ENCODE measurements at places on chromosomes 13 and 19.

- DNase-seq = no peak
These were observed 142.3 kb upstream of the SOX21 start for GRCh38 chr13:94854688-94855087.

DNA sequence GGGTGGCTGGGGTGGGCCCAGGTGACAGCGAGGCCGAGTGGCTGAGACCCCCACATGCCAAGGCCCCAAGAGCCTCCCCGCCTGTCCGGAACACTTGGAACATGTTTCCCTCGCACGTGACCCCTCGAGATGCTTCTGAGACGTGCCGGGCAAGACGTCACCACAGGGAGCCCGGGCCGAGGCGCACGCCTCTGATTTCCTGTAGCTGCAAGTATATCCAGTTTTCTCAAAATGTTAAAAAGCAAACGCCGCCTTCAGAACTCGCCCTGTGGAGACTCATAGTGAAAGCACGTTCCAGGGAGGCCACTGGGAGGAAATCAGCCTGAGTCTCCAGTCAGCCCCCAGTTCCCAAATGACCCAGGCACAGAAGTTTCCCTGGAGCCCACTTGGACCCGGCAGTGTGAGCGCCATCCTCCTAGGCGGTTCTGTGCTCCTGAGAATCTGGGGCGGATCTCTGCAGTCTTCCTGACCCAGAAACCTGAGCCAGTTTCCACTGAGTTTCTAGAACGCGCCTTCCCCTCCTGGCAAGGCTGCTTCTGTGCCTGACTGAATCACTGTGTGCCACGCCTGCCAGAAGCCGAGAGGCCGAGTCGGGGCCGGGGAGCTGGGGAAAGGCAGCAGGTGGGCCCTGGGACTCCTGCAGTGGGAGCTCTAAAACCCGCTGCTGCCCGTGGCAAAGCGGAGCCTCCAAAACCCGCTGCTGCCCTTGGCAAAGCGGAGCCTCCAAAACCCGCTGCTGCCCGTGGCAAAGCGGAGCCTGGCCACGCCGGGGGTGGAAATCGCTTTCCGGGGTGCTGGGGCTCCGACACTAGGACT lies 179.3 kb downstream of the KDM4B start:
- no peak for DNase-seq

- DNase-seq = no peak
These were observed 16.5 kb upstream of the C13orf46 start for GRCh38 chr13:113990321-113990837.

- DNase-seq = no peak
These were observed 58.7 kb downstream of the DPY19L3 start for GRCh38 chr19:32464279-32464678.

GRCh38 chr13:98265692-98266551 lies 88.9 kb upstream of the RNF113B start:
- DNase-seq = no peak

DNA sequence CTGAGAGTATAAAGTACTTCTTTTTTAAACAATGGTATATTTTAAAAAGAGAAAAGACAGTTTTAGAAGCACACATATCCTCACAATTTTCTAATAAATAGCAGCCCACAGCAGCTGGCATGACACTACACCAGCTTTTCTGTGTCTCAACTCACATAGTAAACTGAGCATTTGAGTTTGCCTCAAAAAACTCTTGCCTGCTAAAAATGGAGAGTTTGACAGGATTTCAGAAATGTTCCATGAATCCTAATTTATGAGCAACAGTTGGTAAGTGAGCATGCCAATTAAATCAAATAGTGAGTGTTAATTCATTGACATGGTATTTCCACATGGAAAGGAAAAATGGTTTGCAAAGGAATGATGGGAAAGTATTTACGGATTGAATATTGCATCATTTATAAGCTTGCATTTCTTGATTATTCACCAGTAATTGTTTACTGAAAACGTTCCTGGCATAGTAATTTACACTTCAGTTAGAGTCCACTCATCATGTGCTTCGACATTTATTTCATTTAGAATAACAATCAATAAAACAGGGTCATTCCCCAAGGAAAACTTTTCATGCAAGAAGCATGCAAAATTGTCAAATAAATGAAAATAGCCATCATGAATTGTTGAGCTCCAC lies 323.0 kb downstream of the EFNB2 start:
- no peak for DNase-seq

- no peak for DNase-seq
These were observed 51.1 kb downstream of the N4BP2L1 start for GRCh38 chr13:32376642-32377415.

GRCh38 chr19:21434967-21435544 lies 38.1 kb downstream of the ZNF493 start:
- no peak for DNase-seq

DNA sequence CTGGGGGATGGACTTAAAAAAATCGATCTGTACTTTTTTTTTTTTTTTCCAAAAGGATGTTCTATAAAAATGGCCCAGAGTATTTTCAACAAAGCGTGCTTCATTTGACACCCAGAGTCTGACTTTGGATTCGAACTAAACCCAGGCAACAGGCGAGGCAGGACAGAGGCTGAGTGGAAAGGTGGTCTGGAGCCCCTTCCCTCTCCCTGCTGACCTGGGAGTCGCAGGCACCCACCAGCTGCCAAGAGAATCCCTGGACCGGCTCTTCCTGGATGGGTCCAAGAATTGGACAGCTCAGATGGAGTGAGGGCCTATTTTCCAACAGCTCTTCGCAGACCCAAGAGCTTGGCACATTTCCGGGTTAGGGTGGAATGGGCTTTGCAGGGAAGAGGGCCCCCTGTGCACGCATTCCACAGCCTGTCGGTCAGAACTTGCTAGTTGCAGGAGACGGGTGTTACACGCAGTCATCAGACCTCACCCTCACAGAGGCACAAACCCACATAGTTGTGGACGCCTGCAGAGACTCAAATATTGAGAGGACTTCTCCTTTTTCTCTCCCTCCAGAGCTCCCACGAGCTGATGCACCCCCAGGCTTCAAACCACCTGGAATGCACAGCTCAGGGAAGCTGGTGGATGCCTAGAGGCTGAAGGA lies 15.2 kb downstream of the KCTD15 start:
- no peak for DNase-seq

DNA sequence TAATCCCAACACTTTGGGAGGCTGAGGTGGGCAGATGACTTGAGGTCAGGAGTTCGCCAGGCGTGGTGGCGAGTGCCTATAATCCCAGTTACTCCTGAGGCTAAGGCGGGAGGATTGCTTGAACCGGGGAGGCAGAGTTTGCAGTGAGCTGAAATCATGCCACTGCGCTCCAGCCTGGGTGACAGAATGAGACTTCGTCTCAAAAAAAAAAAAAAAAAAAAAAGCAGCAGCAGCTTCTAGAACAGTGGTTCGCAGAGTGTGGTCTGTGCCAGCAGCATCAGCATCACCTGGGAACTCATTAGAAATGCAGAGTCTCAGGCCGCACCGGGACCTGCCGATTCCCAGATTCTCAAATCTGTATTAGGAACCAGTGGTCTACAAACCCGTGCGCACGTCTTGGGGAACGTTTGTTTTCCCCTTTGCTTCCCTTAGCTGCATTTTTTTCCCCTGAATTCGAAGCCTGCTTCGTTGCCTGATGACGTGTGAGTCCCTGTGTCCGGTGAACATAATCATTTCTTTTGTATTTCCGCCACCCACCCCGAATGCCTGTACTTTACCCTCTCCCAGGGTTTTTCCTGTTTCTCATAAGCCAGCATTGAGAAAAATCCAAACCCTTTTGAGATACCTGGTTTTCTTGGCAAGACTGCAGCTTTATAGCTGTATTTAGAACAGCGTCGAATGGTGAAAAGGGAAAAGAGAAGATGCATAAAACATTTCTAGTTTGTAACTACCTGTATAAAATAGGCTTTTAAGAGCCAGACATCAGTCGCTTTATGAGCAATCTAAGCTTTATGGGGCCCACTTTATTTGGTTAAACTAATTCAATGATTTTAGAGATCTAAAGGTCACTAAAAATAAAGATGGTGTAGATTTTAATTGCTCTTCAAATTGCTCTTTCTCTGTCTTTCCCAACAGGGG lies 49.8 kb downstream of the BICRA start:
- DNase-seq = no peak

DNA sequence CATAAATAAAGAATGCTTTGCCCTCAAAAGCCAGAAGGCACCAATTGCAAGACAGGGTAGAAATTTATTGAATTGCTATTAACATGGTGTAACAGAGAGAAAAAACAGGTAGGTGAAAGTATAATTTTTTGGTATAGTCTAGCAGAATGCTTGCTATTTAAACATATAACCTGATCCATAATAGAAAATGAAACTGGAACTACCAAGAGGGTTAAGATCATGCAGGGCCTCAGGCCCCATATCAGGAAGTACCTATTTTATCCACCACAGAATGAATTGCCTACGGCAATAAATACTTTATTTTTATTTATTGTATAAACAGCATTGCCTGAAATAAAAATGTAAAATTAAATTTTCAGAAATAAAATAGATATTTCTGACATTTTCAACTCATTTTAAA lies 159.5 kb downstream of the PRR20E start:
- no peak for DNase-seq

DNA sequence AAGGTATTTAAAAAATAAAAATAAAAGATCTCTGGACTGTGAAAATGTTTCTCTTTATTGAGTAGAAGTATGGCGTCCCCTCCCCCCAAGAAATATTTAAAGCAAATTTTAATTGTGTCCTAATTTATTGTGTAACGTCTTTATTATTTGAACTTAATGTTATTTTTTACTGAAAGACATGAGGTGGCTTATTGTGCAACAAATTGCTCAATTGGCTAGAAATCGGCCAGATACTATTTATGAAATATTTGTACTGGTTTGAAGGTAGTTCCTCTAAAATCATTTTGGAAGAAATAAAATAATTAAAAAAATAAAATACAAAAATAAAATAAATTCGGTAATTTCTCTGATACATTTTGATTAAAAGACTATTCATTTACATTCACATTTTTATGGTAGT lies 162.3 kb downstream of the DACH1 start:
- no peak for DNase-seq

DNA sequence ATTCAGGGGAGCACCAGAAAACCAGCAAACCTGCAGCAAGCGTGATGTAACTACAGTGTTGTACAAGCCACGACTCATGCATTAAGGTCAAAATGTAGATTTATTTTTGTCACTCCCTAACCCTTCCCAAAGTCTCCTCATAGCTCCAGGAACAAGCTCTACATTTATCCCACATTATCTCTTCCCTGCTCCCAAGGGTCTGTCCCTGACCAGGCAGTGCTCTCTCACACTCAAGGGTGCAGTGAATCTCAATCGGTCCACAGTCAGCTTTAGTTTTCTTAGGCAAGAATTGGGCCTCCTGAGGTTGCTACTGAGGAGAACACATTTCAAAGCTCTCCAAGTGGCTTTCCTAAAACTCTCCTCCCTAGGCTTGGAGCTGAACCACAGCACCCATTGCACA lies 219.4 kb downstream of the NHLRC3 start:
- DNase-seq = no peak

DNA sequence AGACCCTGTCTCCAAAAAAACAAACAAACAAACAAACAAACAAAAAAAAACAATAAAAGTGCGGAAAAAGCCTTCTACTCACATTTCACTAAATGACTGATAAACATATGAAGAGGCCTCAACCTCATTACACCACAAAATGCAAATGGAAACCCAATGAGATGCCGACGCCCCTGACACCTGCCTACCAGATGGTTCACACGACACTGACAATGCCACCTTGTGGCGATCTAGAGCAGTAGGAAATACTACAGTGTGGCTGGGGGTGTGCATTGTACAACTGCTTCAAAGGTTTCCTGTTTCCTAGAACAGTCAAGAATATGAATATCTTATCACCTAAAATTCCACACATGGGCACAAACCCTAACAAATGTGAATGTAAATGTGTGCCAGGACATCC lies 14.0 kb downstream of the SCGB2B2 start:
- DNase-seq = no peak

DNA sequence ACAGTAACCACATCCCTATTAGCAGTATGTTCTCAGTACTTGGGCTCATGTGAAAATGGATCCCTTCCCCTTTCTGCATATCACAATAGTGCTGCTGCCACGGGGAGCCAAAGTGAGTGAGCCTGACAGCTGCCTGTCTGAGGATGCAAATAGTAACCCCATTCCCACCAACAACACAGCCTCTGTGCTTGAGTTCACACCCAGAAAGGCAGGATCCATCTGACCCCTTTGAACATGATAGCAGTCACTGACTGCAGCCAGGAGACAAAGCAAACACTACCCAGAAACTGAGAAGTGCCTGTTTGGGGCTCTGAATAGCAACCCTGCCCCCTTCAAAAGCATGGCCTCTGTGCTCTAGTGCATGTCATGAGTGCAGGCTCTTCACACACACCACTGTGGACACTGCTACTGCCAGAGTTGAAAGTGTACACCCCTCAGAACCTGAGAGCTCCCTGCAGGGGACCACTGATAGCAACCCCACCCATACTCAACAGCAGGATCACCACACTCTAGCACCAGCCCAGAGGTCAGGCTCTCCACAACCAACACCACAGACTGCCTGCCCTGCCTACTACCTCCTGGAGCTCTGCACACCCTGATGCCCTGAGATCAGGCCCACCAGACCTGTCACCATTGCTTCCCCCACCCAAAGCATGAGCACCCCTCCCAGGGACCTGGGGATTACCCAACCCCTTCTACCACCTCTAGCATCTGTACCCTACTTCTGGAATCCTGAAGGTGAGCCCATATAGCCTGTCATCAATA lies 1563.5 kb upstream of the PRR20A start:
- no peak for DNase-seq

DNA sequence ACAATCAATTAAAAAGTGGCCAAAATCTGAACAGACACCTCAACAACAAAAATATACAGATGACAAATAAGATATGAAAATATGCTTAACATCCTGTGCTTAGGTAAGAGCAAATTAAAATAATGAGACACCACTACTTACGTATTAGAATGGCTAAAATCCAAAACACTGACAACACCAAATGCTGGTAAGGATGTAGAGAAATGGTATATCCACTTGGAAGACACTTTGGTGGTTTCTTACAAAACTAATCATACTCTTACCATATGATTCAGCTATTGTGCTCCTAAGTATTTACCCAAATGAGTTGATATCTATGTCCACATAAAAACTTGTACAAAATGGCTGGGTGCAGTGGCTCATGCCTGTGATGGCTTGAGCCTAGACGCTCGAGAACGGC lies 51.7 kb upstream of the ZNF599 start:
- no peak for DNase-seq

DNA sequence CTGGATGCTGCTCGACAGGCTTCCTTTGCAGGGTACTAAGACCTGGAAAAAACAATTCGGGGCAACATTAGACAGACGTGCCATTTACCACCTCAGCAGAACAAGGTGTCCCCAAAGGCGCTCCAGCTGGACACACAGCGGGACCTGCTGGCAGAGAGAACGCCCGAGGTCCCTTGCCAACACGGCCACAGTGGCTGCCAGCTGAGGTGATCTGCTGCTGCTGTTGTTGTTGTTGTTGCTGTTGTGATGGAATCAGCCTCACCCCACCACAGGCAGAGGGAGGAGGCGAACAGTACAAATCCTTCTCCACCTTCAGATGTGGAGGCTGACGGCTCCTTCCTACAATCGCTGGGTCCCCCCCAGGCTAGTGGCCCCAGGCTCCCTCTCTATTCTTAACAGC lies 25.2 kb downstream of the ANKRD27 start:
- no peak for DNase-seq

DNA sequence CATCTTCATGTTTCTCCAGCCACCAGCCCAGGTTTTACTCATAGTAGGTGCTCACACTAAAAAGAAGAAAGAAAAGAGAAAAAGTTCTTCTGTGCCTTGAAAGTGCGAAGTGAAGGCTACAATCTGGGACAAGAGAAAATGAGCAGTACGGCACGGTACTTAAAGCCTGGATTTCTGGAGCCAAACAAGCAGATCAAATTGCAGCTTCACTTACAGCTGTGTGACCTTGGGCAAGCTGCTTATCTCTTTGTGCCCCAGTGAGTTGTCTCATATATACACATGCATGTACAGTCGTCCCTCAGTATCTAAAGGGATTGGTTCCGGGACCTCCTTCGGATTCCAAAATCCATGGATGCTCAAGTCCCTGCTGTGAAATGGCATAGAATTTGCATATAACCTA lies 41.8 kb downstream of the GSX1 start:
- no peak for DNase-seq

Measured in foreskin fibroblast (primary cell).